PC-3 (cell line): ENCODE measurements at places on chromosomes 3 and 15. TPM values are rescaled to one million over a fixed set of nuclear protein-coding genes. Genes with fewer than 3 reads are reported as not detected.

GRCh38 chr3:162213956-162214355, 717.3 kb downstream of the OTOL1 start:
- H3K4me1 ChIP-seq = no peaks in the 10 kb centered on the region
- H3K36me3 ChIP-seq = no peaks in the 10 kb centered on the region
- no peak for DNase-seq

The CATSPER2 gene
- total RNA-seq = 0.55 and 4.0 TPM in 2 replicates

The WWTR1 gene
- 74.4 and 79.7 TPM in 2 replicates for total RNA-seq

DNA sequence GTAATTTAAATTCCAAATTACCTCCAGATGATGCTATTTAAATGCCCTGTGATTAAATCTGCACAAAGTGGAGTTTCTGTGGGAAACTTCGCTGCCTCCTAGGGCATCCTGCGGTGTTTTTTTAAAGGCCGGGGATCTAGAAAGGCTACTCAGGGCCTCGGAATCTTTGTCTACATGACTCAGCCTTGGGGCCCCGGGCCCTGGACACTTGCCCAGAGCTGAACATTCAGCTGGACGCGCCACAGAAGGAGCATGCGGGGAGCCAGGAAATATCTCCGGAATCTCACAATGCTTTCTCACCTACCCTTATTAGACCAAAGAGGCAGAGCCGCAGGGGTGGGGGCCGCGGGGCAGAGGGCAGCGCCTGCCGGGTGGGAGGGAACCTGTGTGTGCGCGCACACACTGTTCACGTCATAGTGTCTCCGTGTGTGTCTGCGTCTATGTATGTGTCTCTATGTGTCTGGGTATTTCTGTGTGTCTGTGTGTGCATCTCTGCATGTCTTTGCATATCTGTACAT, 145.5 kb upstream of the TPM1 start:
- DNase-seq = peak; percentile 97
- no peaks in the 10 kb centered on the region for H3K36me3 ChIP-seq
- no peaks in the 10 kb centered on the region for H3K27me3 ChIP-seq
- H3K4me1 ChIP-seq = peaks cover 55% of the 10 kb centered on the region
- peak overlapping the region; percentile 43; the same call in 1 of the 2 replicates for H3K4me3 ChIP-seq
- H3K27ac ChIP-seq = peak overlapping the region; percentile 99

The VEPH1 gene
- 11.5 and 27.3 TPM in 2 replicates for total RNA-seq

DNA sequence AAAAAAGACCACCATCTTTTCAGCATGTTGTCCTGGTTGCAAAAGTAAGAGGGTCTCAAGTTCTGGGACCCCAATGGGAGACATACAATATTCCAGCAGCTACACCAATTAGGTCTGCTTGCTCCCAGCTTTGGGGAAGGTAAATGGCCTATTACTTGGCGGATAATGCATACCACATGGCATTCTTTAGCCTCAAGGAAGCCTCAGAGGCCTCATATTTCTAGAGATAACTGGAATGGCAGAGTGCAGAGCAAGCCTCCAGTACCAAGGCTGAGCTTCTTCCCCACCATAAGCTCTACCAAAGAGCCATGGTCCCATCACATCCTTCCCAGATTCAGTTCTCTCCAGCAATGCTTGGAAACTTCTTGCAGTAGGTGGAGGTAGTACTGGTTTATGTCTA, 493.8 kb downstream of the SHQ1 start:
- DNase-seq = no peak
- H3K27ac ChIP-seq = no peak overlapping the region
- H3K36me3 ChIP-seq = no peaks in the 10 kb centered on the region
- no peaks in the 10 kb centered on the region for H3K4me1 ChIP-seq

The STRA6 gene
- 0.29 and 5.8 TPM in 2 replicates for total RNA-seq

DNA sequence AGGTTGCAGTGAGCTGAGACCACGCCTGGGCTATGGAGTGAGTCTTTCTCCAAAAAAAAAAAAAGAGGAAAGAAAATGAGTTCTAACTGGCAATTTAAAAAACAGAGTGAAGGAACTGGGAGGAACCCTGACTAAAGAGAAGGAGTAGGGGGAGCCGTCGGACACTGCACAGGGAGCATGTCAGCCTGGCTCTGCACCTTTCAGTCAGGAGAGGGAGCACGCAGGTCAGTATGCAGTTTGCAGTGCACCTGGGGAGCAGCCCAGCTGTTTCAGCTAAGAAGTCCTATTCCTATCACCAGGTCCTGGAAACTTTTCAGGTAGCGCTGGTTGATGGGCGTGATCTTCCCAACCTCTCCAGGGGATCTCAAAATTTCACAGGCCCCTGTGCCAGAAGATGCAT, 14.9 kb upstream of the ZXDC start:
- no peaks in the 10 kb centered on the region for H3K36me3 ChIP-seq
- no peak for DNase-seq
- no peaks in the 10 kb centered on the region for H3K27me3 ChIP-seq
- no peak overlapping the region for H3K4me3 ChIP-seq

The CLDND1 gene
- 76.4 and 81.1 TPM in 2 replicates for total RNA-seq

GRCh38 chr3:102181175-102181920, 253.5 kb upstream of the ZPLD1 start:
- peak overlapping the region; percentile 88 for H3K27ac ChIP-seq
- H3K4me3 ChIP-seq = no peak overlapping the region
- H3K4me1 ChIP-seq = peaks cover 41% of the 10 kb centered on the region
- DNase-seq = peak; percentile 58

- H3K4me3 ChIP-seq = no peak overlapping the region
- no peaks in the 10 kb centered on the region for H3K36me3 ChIP-seq
- no peaks in the 10 kb centered on the region for H3K4me1 ChIP-seq
These were observed 84.3 kb upstream of the FXR1 start for GRCh38 chr3:180828001-180828720.

DNA sequence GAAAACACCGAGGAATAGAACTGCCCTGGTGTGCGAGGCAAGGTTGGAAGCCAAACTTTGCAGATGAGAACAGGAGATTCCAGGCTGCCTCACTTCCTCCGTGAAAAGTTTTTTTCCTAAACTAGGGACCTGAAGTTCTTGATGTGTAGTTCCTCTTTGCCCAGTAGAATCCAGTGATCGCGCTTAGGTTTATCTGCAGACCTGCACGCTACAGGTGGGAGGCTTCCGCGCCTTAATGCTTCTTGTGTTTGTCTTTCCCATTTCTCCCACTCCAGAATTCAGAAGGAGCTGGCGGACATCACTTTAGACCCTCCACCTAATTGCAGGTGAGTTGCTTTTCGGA, 5.4 kb downstream of the UBE2E1 start:
- peak; percentile 56 for DNase-seq
- peak overlapping the region; percentile 90 for H3K4me3 ChIP-seq
- no peaks in the 10 kb centered on the region for H3K27me3 ChIP-seq
- peaks cover 54% of the 10 kb centered on the region for H3K4me1 ChIP-seq

- no peaks in the 10 kb centered on the region for H3K27me3 ChIP-seq
- H3K36me3 ChIP-seq = no peaks in the 10 kb centered on the region
- DNase-seq = no peak
- no peak overlapping the region for H3K27ac ChIP-seq
These were observed 12.0 kb downstream of the STARD5 start for GRCh38 chr15:81311752-81312464.

The HGD gene
- 0.11 and 1.4 TPM in 2 replicates for total RNA-seq

The TBC1D2B gene
- 12.6 and 19.0 TPM in 2 replicates for total RNA-seq

DNA sequence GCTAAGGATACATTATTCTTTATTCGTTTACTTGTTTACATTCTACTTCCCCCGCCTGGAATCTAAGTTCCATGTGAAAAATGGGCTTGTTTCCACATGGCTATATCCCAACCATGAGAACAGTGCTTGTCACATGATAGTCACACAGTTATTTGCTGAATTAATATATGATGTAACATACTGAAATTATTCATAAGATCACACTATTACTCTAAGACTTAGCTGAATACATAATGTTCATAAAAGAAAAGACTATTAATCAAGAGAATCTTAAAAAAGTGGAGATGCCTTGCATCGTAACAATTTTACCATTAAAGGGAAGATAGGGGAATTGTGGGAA, 6.5 kb downstream of the PBRM1 start:
- H3K27ac ChIP-seq = no peak overlapping the region
- no peak for DNase-seq
- peaks cover 44% of the 10 kb centered on the region for H3K36me3 ChIP-seq
- H3K4me3 ChIP-seq = no peak overlapping the region

DNA sequence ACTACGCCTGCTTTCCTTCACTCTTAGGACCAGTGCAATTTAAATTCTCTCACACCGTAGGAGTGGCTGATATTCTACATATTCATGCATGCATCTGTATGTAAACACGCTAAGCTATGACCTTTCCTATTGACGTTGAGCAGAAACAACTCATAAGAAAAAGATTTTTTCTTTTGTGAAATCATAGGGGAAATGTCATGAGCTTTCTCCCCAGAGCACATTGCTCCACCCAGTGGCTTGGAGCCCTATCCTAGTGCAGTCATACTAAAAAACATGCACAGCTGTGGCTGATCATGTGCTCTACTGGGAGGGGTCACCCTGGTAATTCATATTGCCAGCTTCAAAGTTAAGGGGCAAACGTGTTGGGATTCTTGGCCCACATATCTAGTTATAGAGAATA, 1.8 kb upstream of the MESD start:
- H3K27me3 ChIP-seq = no peaks in the 10 kb centered on the region
- no peak overlapping the region for H3K27ac ChIP-seq
- peak; percentile 17 for DNase-seq
- H3K4me3 ChIP-seq = no peak overlapping the region
- H3K36me3 ChIP-seq = no peaks in the 10 kb centered on the region

The SLC28A2 gene
- total RNA-seq = not detected in 2 replicates

The C3orf33 gene
- total RNA-seq = 3.5 and 3.6 TPM in 2 replicates

DNA sequence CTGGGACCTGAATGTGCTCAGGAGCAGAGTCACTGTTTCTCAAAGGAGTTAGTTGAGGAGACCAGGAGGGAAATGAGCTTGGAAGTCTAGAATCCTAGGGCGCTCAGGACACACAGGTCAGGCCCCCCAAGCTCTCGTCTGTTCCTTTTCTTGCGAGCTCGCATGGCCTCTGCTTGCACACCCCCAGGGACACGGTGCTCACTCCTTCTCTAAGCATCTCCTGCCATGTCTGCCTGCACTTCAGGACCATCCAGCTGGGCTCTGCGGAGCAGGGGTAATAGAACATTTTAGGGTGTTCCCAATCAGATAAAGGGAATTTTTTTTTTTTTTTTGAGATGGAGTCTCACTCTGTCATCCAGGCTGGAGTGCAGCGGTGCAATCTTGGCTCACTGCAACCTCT, 213.2 kb downstream of the XXYLT1 start:
- H3K4me3 ChIP-seq = no peak overlapping the region
- H3K27me3 ChIP-seq = no peaks in the 10 kb centered on the region
- DNase-seq = no peak
- H3K36me3 ChIP-seq = no peaks in the 10 kb centered on the region
- no peak overlapping the region for H3K27ac ChIP-seq

The CCR9 gene
- total RNA-seq = not detected in 2 replicates

DNA sequence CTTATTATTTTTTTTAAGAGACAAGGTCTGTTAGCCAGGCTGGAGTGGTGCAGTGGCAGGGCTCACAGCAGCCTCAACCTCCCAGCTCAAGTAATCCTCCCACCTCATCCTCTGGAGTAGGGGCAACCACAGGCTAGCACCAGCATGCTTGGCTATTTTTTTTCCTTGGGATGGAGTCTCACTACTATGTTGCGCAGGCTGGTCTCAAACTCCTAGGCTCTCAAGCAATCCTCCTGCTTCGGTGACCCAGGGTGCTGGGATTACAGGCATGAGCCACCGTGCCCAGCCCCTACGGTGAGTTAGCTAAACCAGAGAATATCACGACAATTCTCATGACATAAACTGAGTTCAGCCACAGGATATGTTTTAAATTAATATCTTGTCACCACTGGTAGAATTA, 2.0 kb downstream of the DCUN1D1 start:
- peaks cover 14% of the 10 kb centered on the region for H3K4me1 ChIP-seq
- peak overlapping the region; percentile 83 for H3K4me3 ChIP-seq
- H3K36me3 ChIP-seq = no peaks in the 10 kb centered on the region
- no peak for DNase-seq

GRCh38 chr15:88243895-88244787, 12.4 kb downstream of the NTRK3 start:
- H3K4me1 ChIP-seq = no peaks in the 10 kb centered on the region
- no peaks in the 10 kb centered on the region for H3K36me3 ChIP-seq
- H3K4me3 ChIP-seq = no peak overlapping the region
- DNase-seq = peak; percentile 42
- H3K27ac ChIP-seq = no peak overlapping the region
- no peaks in the 10 kb centered on the region for H3K27me3 ChIP-seq

The EXD1 gene
- not detected in 2 replicates for total RNA-seq

The KCNMB2 gene
- not detected in 2 replicates for total RNA-seq

GRCh38 chr15:101675796-101676582, 23.8 kb upstream of the TM2D3 start:
- no peaks in the 10 kb centered on the region for H3K27me3 ChIP-seq
- H3K4me3 ChIP-seq = no peak overlapping the region
- DNase-seq = peak; percentile 72
- H3K36me3 ChIP-seq = no peaks in the 10 kb centered on the region

- H3K4me3 ChIP-seq = no peak overlapping the region
- H3K4me1 ChIP-seq = peaks cover 29% of the 10 kb centered on the region
- no peaks in the 10 kb centered on the region for H3K27me3 ChIP-seq
- H3K27ac ChIP-seq = peak overlapping the region; percentile 65
These were observed 61.1 kb downstream of the MLH1 start for GRCh38 chr3:37054370-37054769.

GRCh38 chr3:167732313-167733065, 2.2 kb downstream of the PDCD10 start:
- H3K4me3 ChIP-seq = peak overlapping the region; percentile 87
- DNase-seq = peak; percentile 28
- peaks cover 35% of the 10 kb centered on the region for H3K4me1 ChIP-seq
- H3K36me3 ChIP-seq = no peaks in the 10 kb centered on the region

- no peaks in the 10 kb centered on the region for H3K27me3 ChIP-seq
- no peak overlapping the region for H3K27ac ChIP-seq
- no peak for DNase-seq
- H3K4me3 ChIP-seq = no peak overlapping the region
- H3K4me1 ChIP-seq = no peaks in the 10 kb centered on the region
These were observed 58.0 kb upstream of the ICE2 start for GRCh38 chr15:60536951-60537350.

DNA sequence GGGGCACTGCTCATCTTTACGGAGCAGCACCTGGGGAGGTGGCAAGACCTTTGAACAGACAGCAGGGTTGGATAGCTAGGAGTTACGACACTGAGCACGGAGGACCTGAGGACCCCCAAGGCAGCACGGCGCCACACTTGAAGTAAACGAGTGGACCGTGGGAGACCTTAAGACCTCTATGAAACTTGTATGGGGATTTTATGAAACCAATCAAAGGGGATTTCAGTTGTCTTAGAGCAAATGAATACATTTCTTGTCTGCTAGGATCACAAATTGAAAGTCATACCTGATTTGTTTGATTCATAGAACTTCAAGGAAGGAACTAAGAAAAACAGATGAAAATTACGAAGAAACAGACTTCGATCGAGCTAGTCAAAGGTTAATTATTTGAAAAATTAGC, 281.2 kb downstream of the MECOM start:
- H3K4me3 ChIP-seq = no peak overlapping the region
- DNase-seq = no peak
- no peaks in the 10 kb centered on the region for H3K36me3 ChIP-seq
- H3K27me3 ChIP-seq = no peaks in the 10 kb centered on the region
- H3K27ac ChIP-seq = no peak overlapping the region
- H3K4me1 ChIP-seq = no peaks in the 10 kb centered on the region

- H3K4me3 ChIP-seq = no peak overlapping the region
- H3K27me3 ChIP-seq = no peaks in the 10 kb centered on the region
- no peaks in the 10 kb centered on the region for H3K36me3 ChIP-seq
- H3K27ac ChIP-seq = no peak overlapping the region
- DNase-seq = no peak
These were observed 223.1 kb downstream of the RBMS3 start for GRCh38 chr3:29503958-29504357.

The SLC35G2 gene
- 1.8 and 3.7 TPM in 2 replicates for total RNA-seq

The RPP25 gene
- total RNA-seq = 6.6 and 7.1 TPM in 2 replicates
